ENCODE measurements at places on chromosomes 12 and 14.

DNA sequence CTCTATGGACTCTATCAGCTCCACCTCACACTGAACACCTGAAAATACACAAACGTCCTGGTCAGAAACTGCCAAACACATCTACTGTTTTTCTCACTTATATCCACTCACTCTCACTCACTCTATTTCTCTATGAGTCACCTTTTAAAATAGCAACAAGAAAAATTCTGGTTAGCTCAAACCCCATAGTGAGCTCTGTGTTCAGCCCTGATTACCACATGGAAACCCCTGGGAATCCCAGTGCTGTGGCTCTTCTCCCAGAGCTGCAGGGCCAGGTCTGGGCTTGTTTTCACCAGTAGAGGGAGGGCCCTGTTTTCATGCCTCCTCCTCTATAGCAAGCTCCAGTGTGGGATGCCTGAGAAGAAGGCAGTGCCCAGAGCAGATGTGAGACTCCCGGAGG, 1126.1 kb downstream of the TMEM121 start:
- no peak for DNase-seq

GRCh38 chr14:64899958-64900357, 14.3 kb upstream of the CHURC1 start:
- DNase-seq: no peak

DNA sequence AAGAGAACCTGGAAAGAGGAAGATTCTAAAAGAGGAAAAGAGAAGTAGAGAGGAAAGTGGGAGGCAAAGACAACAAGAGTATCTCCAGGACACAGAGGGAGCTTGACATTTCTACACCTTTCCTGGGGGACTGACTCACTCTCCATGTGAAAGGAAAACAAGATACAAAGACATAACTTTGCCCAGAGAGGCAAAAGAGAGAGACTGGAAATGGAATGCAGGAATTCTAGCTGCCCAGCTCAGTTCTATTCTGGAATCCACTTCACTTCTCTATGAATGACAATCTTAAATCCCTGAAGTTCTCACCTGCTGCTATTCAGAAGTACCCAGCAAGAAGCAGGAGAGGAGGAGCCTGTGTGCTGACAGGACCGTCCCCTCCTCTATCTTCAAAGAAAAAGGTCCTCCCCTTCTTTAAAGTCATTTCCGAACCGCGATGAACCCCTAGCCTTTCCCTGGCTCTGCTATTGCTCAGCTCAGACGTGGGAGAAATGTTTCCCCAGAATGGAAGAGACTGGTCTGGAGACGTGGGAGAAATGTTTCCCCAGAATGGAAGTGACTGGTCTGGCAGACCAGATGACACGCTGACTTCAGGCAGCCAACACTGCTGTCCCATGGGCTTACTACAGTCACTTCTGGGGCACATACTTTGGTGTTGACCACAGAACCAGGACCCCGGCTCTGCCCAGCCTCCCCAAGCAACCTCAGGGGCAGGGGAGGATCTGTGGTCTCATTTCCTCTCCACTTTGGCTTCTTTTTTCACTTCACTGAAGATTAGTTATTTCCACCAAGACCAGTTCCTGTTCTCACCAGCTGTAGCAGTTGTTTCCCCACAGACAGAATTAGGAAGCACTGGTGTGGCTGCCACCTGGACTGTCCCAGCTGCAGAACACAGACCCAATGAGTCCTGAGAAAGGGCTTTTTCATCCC, 8.3 kb downstream of the FMNL3 start:
- DNase-seq: peak; percentile 64

- no peak for DNase-seq
Measured at GRCh38 chr14:22723815-22724214, 42.7 kb upstream of the OXA1L start.

DNA sequence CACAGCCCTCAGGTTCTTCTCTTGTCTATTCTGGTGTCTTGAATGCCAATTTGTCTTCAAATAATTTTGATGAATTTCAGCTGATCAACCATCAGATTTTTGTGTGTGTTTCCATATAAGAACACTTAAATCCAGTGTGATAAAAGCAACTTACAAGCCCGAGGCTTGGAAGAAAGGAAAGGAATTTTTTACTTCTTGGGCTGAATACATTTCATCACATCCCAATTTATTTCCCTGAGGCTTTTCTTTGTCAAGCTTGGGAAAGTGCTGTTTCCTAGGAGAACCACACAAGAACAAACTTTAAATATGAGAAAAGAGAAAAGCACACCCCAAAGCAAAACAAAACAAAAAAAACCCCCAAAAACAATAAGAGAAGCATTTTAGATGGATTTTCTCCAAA, 26.6 kb downstream of the GPRC5D start:
- DNase-seq: no peak
